ENCODE measurements at places on chromosomes 5 and 9.

DNA sequence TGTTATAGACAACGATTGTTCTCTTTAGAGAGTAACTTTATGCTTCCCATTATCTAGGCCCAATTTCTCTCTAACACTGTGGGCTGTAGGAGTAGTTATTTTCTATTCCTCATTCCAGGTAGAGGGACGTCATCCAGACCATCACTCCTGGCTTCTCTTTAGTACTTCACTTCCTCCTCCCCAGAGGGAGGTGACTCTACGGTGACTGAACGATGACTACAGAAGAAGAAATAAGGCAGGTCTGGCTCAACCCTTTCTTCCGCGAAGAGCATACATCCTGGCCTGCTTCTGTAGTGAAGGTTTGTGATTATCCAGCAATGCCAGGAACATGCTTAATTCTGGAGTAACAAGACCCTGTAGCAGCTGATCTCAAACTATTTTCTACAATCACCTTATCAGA, 50.8 kb downstream of the HMGCR start:
- DNase-seq, result no peak

DNA sequence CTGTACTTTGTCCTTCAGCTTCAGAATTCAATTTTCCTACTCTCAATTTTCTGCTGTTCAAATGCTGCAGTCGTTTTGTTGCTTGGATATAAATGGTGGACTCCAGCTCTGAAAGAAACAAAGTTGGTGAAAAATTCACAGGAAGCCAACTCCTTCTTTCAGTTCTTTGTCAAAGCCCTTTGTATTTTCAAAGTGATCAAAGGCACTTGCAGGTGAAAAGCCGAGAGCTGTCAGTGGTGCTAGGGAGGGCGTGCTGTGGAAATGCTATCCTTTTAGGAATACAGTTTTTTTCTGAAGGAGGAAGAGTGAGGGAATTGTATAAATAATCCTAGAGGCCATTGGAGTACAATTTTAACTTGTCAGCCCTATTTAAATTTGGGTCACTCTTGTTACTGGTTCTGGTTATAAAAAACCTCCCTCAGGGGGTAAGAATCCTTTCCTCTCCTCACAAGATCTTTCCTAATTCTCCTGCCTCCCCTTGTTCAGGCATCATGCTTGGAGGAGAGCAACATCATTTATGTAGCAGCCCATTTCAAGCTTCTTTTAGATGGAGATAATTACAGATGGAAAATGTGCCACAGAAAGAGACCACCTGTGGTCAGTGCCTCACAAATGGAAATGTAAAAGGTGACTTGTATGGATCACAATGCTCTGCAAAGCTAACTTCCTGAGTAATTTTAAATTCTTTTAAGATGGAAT, 62.5 kb upstream of the GHR start:
- DNase-seq, result no peak

GRCh38 chr5:146667633-146668272, 151.8 kb upstream of the GPR151 start:
- peak; percentile 84 for DNase-seq

DNA sequence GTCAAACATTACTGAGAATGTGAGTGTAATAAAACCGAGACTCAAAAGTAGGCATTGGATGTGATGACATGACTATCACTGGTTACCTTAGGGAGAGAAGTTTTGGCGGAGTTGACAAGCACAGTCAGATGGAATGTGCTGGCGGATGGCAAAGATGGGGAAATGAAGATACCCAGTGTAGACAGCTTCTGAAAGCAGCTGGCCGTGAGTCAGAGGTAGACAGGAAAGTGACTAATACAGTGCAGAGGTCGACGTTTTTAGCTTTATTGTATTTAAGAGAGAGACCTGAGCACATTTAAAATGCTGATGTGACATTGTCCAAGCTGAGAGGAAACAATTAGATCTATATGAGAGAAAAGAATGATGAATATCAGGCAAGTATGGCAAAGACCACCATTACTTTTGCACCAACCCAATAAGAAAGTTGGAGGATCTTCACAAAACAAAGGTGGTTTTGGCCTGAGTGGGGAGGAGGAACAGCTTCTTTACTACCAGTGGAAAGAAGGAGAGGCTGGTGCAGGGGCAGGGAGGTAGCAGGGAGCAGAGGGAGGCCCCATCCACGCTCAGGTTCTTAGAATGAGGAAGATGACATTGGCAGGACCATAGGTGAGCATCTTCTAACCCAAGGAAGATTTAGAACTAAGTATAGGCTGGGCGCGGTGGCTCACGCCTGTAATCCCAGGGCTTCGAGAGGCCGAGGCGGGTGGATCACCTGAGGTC, 36.7 kb upstream of the KCNIP1 start:
- peak; percentile 90 for DNase-seq

DNA sequence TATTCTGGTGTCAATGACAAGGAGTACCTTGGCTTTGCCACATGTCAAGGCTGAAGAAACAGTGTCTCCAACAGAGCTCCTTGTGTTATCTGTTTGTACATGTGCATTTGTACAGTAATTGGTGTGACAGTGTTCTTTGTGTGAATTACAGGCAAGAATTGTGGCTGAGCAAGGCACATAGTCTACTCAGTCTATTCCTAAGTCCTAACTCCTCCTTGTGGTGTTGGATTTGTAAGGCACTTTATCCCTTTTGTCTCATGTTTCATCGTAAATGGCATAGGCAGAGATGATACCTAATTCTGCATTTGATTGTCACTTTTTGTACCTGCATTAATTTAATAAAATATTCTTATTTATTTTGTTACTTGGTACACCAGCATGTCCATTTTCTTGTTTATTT, 19.8 kb downstream of the CD274 start:
- no peak for DNase-seq

GRCh38 chr5:7759257-7759871, 91.6 kb downstream of the CFAP90 start:
- no peak for DNase-seq

GRCh38 chr9:121566481-121567465, 67.1 kb upstream of the GGTA1 start:
- DNase-seq, result peak; percentile 73

GRCh38 chr9:105168870-105169319, 75.6 kb upstream of the SLC44A1 start:
- DNase-seq, result no peak

DNA sequence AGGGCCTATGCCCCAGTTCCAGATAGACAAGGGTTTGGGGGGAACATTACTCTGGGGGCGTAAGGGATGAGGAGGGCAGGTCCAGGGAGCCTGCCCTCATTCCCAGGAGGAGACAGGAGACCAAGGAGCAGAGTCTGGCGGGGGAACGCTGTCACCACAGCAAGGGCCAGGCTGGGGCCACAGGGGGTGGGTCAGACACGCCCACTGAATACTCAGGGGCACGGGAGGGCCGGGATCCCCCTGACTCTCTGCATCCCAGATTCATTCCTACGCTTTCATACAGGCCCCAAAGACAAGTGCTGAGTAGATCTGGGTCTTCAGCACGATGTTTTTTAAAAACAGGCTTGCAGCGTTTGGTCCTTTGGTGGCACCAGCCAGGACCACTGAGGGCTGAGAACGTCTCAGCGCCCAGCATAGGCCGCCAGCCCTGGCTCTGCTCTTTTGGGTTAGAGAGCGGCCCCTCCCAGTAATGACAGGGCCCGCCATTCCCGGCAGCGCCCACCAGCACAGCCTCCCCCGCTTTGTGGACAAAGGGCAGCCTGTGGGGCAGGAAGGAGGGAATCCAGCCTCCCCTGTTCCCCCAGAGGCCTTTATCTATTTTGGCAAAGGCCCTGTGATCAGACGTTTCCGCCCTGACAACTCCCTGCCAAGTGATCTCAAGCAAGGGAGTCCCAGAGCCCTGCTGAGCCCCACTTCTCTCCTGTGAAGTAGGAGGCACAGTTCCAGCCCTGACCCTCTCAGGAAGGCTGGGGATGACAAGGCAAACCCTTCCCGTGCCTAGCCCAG, 24.9 kb downstream of the NEK6 start:
- peak; percentile 84 for DNase-seq

- DNase-seq, result no peak
Measured at GRCh38 chr9:136694163-136694871, 7.1 kb upstream of the AGPAT2 start.
